ENCODE measurements at places on chromosomes 11 and 22.

- no peak for DNase-seq
Observed at GRCh38 chr11:18668131-18668530, 30.4 kb upstream of the TMEM86A start.

DNA sequence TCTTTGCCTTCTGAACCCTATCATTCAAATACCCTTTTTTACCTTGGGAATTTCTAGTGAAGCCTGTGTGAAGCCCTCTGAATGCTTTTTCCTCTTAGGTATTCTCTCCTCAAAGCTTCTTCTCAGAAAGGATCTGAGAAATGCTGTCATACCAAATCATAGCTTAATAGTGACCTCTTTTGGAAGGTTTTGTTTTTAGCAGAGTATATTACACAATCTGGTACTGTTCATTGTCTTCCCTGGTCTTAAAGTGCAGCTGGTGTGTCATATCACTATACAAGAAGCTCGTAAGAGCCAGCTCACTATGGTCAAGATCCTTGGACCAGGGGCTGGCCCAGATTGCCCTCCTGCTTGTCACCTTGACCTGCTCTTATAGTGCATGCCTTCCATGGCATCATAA lies 204.4 kb upstream of the ANO5 start:
- no peak for DNase-seq

GRCh38 chr22:19098157-19098556 lies 24.1 kb downstream of the DGCR2 start:
- DNase-seq = no peak

DNA sequence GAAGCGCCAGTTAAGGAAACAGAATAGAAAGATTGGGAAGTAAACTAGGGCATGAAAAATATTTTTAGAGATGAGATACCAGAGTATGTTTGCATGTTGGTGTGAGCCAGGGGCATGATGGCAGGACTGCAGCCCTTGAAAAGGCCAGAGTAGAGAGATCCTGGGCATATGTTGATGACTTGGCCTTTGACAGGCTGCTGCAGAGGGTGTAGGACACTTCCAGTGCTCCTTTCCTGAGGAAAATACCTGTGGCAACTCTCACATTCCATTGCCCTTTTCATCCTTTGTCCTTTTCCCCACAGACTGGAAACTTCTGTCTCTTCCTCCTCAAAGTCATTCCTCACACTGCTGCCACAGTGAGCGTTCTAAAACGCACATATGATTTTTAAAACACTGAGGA lies 150.7 kb upstream of the CCDC90B start:
- no peak for DNase-seq

DNA sequence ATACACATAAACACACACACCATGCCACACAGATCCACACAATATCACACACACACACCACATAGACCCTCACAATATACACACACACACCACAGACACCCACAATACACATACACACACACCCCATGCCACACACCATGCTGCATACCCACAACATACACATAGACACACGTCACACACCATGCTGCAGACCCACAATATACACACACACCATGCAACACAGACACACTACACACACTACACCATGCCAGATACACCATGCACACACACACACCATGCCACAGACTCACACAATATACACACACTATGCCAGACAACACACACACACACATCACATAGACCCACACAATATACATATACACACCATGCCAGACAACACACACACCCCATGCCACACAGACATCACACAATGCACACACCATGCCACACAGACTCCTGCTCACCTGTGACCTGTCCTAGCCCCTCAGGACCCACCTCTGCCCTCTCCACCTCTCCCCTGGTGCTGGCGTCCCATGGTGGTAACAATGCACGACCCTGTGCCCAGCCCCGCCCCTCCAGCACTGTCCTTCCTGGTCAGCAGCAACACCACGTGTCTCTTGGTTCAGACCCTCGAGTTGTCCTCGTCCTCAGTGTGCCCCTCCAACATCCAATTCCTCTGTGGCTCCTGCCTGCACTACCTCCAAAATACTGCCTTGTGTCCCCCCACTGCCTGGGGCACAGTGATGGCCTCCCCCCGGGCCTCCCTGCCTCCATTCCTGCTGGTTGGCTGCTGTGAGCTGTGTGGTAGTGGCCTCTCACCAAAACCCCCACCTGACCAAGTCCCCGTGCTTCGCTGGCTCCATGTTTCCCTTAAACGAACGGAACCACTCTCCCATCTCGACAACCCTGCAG lies 23.7 kb upstream of the RFPL3 start:
- DNase-seq = no peak

GRCh38 chr11:134460881-134461280 lies 48.8 kb upstream of the B3GAT1 start:
- no peak for DNase-seq

DNA sequence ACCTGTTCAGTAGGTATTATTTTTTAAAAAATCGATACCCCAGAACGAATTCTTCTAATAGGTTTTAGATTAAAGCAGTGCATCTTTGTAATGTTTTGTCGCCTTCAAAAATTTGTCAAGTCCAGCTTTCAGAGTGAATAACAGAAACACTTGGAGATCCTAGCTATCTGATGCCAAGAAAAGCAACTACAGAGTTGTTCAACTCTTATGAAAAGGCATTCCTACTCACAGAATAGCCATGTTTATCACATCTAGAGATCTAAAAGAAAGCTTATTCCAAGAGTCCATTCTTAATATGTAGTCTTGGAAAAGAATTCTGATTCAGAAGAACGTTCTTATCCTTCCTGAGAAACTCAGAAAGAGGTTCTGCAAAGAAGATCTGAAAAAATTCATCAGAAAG lies 268.5 kb downstream of the TTC28 start:
- DNase-seq = peak; percentile 41

- no peak for DNase-seq
Observed at GRCh38 chr11:123838659-123839058, 32.5 kb upstream of the OR6M1 start.

DNA sequence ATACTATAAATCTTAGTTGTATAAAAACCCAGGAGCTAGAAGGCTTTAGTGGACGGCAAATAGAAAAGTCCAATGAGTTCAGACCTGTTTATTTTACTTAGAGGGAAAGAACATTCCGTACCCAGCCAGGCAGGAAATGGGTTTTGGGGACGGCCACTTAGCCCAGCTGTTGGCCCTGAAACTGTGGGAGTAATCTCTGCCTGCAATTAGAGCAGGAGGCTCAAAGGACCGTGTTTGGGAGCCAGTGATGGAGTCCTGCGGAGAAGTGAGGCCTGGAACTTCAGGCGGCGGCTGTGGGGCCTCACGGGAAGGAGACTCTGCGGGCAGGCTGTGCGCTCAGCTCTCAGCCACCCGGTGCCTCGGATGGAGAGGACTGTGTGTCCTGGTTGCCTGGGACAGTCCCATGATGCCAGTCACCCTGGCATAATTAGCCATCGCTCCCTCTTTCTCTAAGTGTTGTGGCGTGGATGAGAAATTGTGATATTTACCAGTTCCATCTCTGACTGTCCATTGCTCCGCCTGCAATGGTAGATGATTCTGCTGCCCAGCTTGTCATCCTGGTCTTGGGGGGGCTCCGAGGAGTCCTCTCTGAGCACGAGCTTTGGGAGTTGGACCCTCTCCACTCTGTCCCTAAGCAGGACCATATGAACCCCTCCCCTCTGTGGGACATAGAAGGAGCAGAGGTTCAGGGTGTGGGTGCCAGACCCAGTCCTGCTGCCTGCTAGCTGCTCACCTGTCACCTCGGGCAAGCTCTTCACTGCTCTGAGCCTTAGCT lies 530.3 kb downstream of the TBC1D22A start:
- no peak for DNase-seq

DNA sequence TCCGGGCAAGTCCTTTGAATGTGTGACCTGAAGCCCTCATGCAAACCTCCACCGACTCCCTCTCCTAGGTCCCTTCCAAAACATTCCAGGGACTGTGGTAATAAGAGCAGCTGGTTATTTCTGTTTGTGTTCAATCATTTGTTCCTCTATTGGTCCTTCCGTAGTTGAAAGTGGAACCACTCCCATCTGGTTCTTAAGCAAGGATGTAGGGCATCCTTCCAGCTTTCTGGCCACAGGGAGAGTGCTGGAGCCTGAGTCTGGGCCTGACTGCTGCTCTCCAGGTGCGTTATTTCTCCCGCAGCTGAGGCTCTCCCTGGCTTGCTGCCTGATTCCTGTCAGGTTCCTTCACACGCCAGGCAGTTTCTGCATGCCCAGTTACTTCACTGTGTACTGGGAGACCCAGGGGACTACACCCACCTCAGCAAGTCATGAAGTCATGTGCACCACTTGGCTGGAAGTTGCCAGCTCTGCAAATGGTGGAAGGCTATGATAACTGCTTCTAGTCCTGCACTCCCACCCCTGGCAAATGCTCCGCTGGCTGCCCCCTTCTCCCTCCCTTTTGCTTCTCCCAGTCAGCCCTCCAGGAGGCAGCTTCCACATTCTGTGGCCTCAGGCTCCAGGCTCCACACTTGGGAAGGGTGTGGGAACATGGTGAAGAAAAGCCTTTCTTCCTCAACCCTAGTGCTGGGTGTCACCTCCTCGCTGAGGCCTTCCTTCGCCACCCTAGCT lies 4.0 kb upstream of the ALX4 start:
- DNase-seq = no peak

DNA sequence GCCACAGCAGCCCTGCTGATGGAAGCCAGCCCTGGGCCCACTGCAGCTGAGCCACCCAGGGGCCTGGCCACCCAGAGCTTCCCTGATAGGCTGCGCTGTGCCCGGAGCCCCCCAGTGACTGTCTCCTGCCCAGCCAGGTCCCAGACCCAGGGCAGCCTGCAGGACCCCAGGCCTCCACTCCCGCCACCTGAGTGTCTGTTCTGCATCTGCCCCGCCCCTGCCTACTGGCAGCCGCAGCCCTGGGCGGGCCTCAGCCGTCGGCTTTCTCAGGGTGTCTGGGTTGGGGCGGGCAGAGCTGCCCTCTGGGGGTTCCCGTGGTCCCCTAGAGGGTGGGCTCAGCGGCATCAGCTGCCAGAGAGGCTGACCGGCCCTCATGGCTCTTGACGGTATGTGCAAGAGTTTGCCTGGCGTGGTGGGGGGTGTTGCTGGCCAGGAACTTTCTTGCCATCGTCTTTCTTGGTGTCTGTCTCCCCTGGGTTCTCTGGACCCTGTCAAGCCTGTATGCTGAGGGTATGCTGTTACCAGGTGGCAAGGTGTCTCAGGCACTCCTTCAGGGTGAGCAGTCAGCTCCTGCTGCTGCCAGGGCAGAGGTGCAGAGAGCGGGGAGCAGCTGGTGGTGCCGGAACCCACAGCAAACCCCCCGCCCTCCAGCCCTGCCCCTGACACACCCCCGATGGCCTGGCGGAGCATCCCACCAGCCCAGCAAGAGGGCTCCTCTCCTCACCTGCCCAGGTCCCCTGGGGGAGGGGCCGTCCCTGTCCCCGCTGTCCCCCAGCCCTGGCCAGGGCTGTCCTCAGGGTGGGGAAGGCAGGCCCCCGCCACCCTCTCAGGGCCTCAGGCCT lies 12.2 kb upstream of the PIM3 start:
- DNase-seq = no peak

DNA sequence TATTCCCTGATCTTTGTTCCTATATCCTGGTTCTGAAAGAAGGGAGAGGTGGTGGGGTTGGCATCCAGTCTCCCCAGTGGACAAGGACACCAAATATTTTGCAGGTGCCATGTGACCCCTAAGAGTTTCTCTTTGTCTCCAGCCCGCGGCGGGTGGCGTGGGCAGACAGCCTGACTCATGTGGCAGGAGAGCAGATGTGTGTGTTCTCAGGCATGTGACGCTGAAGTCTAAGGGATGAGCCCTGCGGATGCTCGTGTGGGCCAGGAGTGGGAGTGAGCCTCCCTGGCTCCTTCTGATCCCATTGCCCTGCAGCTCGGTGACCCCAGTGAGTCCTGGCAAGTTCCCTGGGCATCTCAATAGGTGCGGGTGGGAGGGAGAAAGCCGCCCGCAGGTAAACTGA lies 94.8 kb upstream of the TBCEL start:
- DNase-seq = no peak

GRCh38 chr11:2569321-2569721 lies 124.5 kb downstream of the KCNQ1 start:
- no peak for DNase-seq

DNA sequence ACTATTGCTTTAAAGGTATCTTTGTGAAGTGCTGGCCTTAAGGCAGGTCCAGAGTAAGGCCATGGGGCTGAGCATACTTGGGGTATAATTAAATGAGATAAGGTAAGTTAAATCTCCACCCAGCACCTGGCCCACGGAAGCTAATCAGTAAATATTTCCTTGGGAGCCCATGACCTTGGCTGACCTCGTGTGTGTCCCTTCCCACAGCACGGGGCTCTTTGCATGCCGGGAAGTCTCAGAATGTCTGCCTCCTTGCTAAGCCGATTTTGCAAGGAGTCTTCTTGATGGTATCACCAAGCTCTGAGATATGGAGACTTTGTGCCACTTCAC lies 46.5 kb downstream of the ADM start:
- DNase-seq = no peak

- peak; percentile 32 for DNase-seq
Observed at GRCh38 chr11:5291207-5291838, 10.4 kb downstream of the OR51B4 start.
